Endothelial cell (in vitro differentiated cells): ENCODE measurements at places on chromosomes 12 and 14. TPM values are rescaled to one million over a fixed set of nuclear protein-coding genes. Genes with fewer than 3 reads are reported as not detected.

DNA sequence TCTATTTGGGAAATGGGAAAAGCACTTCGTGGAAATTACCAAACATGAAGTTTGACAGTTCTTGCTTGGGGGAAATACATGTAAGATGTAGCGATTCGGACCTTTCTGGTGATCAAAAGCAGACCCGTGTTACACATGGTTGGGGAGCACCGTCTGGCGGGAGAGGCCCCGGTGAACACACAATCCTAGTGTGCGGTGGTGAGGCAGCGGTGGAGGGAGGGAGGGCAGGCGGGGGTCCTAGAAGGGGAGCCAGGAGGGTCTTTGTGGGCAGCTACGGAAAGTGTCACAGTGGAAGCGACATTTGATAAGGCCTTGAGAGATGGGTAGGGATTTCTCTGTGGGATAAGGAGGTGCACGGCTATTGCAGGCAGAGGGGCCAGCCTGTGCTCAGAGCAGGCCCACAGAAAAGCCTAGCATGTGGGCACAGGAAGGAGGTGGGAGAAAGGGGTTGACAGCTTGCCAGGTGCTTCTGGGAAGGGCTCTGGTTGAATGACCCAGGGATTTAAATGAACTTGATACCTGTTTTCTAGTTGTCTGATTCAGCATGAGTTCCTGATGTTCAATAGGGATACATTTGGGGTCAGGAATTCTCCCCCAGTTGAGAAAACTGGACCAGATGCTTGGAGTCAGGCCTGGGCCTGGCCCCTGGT, 7.2 kb downstream of the MVK start:
- H3K27me3 ChIP-seq = peaks cover 5% of the 10 kb centered on the region
- H3K27ac ChIP-seq = no peak overlapping the region
- no peak for DNase-seq
- H3K4me1 ChIP-seq = no peaks in the 10 kb centered on the region

DNA sequence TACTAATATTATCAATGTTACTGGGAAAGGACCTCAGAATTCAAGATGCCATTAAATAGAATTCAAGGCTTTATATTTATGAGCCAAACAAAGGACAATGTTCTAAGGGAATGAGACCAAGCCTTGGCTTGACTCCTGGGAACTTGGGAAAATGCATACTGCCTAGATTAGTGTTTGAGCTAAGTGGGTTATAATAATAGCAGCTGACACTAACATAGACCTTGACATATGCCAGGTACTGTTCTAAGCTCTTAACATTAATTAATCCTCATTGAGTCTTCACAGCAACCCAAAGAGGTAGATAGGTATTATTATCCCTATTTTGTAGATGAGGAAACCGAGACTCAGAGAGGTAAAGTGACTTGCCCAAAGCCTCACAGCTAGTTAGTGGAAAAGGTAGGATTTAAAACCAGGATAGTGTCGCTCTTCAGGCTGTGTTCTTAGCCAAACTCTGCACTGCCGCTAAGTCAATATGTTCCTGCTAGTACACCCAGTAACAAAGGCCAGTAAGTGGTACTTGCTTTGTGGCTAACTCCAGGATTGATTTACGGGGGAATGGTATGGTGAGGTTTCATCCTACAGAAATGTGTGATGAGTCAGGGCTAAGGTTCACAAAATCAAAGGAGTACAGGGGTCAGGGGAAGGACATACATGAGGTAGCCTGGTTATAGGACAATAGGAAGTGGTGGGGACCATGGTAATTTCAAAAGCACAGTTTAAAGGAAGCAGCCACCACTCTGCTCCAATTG, 35.8 kb upstream of the PRKAB1 start:
- no peak overlapping the region for H3K4me3 ChIP-seq
- no peaks in the 10 kb centered on the region for H3K4me1 ChIP-seq
- H3K36me3 ChIP-seq = peaks cover 31% of the 10 kb centered on the region
- no peaks in the 10 kb centered on the region for H3K27me3 ChIP-seq

Gene MLXIP
- total RNA-seq = 63.3 TPM

Gene CLEC4E
- total RNA-seq = 1.2 TPM

Gene GNB3
- total RNA-seq = 9.0 TPM

Gene CD163L1
- 0.69 TPM for total RNA-seq
